Activated CD8-positive, alpha-beta memory T cell treated with anti-CD3 and anti-CD28 coated beads, Interleukin-2, amount 10 ng/mL, durations not matched to agents 7 days and 5 days (primary cell): ENCODE measurements at places on chromosomes 12 and 14. TPM values are rescaled to one million over a fixed set of nuclear protein-coding genes. Genes with fewer than 3 reads are reported as not detected.

DNA sequence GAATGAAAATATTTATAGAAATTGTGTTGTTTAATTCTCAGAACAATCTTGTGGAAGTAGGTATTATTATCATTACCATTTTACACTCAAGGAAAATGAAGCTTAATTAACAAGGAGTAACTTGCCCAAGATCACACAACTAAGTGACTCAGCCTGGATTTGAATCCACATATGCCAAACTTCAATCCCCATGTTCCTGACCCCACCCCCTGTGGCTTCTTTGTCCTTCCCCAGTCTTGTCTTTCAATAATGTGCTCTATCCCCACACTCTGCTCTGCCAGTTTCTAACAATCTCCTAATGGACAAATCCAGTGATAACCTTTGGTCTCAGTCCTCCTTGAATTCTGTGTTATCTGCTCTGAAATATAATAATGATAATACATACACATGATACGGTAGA, 355.2 kb downstream of the BMP4 start:
- no peak for DNase-seq

DNA sequence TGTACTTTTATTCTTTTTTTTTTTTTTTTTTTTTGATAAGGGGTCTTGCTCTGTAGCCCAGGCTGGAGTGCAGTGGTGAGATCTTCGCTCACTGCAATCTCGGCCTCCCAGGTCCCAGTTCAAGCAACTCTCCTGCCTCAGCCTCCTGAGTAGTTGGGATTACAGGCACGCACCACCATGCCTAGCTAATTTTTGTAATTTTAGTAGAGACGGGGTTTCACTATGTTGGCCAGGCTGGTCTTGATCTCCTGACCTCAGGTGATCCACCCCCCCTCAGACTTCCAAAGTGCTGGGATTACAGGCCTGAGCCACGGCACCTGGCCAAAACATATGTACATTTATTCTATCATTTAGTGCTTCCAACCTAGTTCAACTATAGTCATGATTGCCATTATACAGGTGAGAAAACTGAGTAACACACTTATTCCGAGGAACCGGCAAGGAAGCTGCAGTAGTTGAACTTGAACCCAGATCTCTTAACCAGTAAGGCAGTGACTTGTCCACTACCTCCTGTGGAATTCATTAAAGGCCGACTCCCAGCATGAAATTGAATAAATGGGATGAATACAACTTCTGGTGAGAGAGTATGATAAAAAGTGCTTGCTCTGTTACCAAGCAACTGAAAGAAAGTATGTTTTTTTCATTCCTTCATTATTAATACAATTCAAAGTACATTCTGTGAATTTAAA, 755 bp upstream of the ATF7IP start:
- DNase-seq: no peak

ACSM4 gene
- not detected for total RNA-seq

DNA sequence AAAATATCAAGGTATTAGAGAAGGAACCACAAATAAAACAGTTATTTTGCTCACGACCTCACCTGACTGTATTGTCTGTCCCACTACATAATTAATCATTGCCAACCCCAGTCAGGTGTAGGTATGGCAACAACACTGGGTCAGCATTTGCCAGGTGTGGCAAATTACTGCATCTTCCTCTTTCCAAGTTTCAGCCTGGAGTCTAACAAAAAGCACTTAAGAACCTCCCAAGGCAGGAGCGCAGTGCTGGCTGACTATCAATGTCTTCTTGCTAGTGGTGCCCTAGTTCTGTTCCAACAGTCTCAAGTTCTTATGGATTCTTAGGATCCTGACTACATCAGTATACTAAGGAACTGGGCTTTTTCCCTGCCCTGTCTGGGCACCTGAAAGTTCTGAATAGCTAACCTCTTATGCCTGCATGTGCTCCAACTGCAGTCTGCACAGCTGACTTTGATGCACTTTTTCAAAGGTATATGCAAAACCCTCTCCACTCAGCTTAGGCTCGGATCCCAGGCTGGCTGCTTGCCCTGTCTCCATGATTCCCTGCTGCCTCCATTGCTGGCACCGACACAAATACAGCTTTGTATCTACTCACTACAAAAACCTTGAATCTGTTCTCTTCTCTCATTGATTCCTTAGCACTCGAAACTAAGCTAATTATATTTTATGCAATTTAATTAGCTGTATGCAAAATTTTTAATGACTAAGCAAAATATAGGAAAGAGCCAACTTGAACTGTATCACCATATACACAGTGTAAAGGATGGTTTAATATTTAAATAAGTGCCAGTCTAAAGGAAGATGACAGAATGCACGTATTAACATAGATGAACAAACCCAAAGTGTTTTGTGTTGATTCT, 113.3 kb downstream of the PRKD1 start:
- DNase-seq: no peak

GRCh38 chr12:77946541-77947061, 115.9 kb downstream of the NAV3 start:
- DNase-seq: no peak

POTEG gene
- not detected for total RNA-seq

- no peak for DNase-seq
Measured at GRCh38 chr12:60148831-60149230, 553.0 kb downstream of the SLC16A7 start.
